ENCODE measurements at places on chromosomes 3 and 15.

DNA sequence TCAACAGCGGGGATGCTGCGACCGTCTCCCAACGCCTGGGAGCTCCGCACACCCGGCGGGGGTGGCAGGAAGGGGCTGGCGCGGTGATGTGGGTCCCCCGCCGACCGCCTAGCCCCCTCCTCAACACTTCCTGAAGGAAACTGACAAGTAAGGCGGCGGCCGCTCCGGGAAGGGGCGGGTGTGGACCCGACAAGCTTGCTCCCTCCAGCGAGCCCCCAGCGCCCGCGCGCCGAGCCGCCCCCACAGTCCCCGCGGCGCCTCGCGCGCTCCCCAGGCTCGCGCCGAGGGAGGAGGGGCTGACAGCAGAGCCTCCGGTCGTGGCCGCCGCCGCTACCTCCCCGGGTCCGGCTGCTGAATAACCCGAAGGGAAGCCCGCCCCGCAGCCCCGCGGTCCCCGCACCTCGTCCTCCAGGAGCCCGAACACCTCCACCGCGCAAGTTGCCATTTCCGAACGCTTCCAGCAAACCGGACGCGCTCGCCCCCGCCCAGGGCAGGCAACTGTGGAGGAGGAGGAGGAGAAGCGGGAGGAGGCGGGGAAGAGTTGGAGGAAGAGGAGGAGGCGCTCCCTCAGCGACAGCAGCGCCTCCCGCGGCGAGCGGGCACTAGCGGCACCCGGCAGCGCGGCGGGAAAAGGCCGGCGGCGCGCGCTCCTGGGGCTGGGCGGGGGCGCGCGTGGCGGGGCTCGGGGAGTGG lies at the start of gene NEDD4:
Gene NEDD4, minus strand, starts transcription at position 502 of the 693 bp plus-strand sequence. Its CDS starts 57 bp downstream, at position 445.
- peak; percentile 76 for DNase-seq

DNA sequence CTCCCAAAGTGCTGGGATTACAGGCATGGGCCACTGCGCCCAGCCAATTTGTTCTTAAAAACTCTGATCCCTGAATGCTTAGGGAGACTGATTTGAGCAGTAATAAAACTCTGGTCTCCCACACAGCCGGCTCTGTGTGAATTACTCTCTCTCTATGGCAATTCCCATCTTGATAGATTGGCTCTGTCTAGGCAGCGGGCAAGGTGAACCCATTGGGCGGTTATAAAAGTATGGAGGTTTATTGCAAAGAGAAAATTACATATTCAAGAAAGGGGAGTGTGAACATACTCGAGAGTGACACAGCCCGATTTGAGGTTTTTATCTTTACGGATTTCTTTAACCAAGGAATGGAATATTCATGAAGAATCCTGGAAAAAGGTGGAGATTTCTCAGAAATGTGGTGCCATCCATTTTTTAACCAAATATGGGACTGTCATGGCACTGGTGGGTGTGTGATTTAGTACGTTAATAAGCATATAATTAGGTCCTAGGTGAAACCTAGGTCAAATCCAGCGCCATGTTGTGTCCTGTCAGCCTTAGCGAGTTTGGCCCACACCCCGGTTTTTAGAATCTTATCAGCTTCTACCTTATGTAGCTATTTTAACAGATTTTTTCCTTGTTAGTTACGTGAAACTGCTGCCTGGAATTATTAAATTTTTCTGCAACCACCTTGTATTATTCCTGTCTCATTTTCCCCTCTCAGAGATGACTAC lies 7.2 kb upstream of the GMPS start:
- DNase-seq: no peak

GRCh38 chr3:16587047-16587680 lies 18.1 kb downstream of the DAZL start:
- DNase-seq: no peak

- no peak for DNase-seq
Measured at GRCh38 chr15:66982816-66983215, 82.6 kb upstream of the SMAD3 start.

DNA sequence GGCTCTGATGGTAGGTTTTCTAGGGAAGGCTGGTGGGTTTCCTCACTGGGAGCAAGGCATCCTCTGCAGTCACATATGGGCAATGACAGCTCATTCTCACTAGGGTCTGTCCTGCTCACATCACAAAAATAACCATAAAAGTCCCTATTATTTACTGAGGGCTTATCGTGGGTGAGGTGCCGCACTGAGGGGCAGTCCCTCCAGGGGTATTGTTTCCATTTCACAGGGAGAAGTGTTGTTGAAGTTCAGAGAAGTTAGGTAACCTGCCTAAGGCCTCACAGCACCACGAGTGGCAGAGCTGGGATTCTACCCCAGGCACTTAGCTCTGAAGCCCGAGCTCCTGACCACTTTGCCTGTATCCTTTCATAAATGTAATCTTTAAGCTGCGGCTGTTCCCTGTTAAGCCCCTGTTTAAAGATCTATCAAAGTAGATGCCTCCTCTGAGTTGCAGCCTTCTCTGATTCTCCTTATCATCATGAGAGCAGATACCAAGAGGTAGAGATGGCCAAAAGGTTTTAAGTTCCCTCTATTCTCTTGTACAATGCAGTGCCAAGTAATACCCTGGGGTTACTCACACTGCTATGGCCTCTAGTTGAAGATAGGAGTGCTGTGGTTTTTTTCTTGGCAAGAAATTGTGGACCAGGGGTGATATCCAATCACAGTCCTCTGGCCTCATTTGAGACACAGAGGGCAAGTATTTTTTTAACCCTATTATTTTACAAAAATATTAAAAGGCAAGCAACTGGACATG lies 107.0 kb downstream of the RPLP1 start:
- no peak for DNase-seq

GRCh38 chr3:17749281-17749680 lies 6.8 kb upstream of the TBC1D5 start:
- no peak for DNase-seq

DNA sequence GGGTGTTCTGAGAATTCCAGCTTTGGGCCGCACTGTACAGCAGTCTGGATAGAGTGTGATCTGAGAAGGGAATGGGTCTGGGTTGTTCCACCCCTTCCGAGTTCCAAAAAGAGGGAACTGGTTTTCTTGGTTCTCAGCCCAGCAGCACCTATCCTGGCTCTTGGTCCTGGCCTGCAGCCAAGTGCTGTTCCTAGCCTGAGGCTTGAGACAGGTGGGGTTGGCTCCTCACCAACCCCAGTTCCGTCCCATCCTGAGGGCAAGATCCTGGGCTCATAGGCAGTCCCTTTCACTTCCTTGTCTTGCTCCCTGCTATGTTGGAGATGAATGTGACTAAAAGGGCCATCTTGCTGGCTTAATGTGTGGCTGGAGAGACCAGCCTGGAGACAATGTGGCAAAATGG lies 15.2 kb downstream of the IVD start:
- peak; percentile 61 for DNase-seq

GRCh38 chr3:2511356-2511755 lies 412.7 kb downstream of the CNTN4 start:
- peak; percentile 65 for DNase-seq

- no peak for DNase-seq
Measured at GRCh38 chr3:175916191-175916934, 1057.2 kb downstream of the NAALADL2 start.

- no peak for DNase-seq
Measured at GRCh38 chr15:63107895-63108546, 13.6 kb upstream of the LACTB start.

DNA sequence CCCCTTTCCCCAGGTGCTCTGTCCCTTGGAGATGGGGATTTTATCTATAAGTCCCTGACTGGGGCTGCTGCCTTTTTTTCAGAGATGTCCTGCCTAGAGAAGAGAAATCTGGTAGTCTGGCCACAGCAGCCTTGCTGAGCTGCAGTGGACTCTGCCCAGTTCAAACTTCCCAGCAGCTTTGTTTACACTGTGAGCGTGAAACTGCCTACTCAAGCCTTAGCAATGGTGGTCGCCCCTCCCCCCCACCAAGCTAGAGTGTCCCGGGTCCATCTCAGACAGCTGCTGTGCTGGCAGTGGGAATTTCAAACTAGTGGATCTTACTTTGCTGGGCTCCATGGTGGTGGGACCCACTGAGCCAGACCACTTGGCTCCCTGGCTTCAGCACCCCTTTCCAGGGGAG lies 38.9 kb downstream of the TMEM266 start:
- DNase-seq: no peak

DNA sequence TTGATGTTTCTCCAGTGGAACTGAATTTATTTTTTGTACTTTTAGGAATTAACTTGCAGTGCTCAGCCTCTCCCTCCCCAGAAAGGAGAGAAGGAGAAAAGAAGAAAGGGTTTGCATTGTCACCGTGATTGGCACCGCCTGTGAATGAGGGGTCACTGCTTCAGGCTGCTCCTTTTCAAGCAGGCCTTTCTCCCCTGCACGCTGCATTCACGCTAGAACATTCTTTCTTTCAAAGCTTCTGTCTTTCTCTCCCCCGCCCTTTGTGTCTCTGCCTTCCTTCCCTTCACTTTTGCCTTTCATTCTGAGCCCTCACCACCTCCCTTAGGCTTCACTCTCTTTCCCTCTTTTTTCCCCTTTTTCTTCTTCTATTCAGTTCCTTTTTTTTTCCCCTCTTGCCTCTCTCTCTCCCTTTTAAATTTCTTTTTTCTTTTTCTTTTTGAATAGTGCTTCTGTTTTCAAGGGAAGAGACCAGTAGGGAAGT lies 42.4 kb downstream of the ZNF710 start:
- DNase-seq: no peak

GRCh38 chr3:29409409-29409808 lies 128.5 kb downstream of the RBMS3 start:
- DNase-seq: no peak

GRCh38 chr3:177108648-177109047 lies 88.6 kb downstream of the TBL1XR1 start:
- no peak for DNase-seq

- DNase-seq: no peak
Measured at GRCh38 chr15:53535886-53536285, 223.6 kb downstream of the WDR72 start.

GRCh38 chr3:58792921-58793451 lies 126.4 kb upstream of the FAM3D start:
- no peak for DNase-seq

GRCh38 chr3:183151821-183152351 lies 10.6 kb downstream of the LAMP3 start:
- DNase-seq: no peak

- DNase-seq: no peak
Measured at GRCh38 chr3:144105542-144105941, 133.9 kb downstream of the DIPK2A start.

GRCh38 chr15:31293655-31294054 lies 33.0 kb upstream of the KLF13 start:
- DNase-seq: no peak

DNA sequence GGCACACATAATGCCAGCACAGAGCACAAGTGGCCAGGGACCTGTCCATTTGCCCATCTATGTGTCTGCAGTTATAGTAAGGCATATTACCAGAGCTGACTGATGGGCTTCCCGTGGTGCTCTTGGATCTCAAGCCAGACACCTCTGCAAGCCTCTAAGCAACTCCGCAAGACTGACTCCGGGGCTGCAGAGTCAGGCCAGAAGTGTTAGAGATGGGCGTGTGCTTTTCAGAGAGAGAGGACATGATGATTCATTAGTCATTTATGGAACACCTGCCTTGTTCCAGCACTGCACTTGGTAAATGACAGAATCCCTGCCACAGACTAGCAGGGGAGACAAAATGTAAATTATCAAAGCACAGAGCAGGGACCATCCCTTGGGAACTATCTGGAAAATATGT lies 559.0 kb downstream of the PDCD6IP start:
- no peak for DNase-seq

DNA sequence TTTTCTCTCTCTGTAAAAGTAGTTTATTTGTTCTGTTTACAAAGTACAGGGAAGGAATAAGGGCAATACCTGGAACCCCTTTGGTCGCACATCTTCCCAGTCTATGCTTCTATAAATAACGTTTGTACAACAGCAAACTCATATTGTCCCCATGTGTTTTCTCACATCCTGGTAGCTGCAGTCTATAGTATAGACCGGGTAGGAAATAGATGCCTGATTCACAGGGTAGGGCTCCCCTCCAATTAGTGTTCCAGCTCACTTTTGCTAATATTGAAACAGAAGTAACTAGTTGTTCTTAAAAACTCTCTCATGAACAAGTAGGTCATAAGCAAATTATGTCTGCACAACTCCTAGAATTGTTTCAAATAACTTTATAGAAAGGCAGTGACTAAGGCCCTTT lies 17.7 kb downstream of the ATG7 start:
- no peak for DNase-seq

GRCh38 chr3:52086976-52087663 lies 30.7 kb upstream of the DUSP7 start:
- no peak for DNase-seq

DNA sequence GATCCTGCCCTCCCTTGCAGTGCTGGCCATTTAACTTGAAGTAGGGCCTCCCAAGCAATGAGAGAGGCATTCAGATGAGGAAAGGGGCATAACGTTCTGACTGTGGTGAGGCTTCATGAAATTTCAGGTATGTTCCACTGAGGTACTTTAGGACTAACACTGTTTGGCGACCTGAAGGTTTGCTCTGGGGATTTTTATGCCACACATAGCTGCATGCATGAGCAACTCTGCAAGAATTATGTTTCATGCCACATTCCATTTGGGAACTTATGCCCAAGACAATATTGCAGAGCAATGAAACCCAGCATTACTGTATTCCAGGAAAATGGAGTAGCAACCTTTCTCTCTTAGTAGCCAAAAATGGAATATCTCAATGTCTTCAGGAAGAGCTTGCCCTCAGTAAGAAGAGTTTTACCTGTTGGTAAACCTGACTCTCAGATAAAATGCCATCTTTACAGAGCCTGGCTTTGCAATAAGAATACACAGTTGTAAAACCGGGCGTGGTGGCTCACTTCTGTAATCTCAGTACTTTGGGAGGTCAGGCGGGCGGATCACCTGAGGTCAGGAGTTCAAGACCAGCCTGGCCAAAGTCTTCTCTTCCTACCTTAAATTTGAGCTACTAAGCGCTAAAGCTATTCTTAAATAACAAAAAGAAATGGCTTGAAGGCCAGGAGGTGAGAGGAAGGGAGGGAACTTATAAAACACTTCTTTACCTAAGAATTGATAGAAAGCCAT lies 16.7 kb upstream of the TBL1XR1 start:
- no peak for DNase-seq

DNA sequence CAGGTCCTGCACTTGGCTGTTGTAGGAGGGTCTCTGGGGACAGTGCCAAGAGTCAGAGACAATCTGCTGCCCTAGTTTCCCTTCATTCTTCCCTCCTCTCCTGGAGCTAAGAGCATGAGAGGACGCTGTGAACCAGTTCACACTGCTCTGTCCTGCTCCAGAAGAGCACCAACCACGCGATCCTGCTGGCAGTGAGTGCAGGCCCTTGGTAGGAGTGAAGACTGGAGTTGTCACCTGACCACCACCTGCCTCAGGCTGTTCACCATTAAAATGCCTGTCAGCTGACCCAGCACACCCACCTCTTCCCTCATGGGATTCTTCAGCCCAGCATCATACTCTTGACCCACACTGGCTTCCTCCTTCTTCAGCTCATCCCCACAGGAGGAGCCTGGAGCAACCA lies 2.9 kb downstream of the TM6SF1 start:
- DNase-seq: no peak

GRCh38 chr3:107681396-107681795 lies 158.6 kb downstream of the BBX start:
- no peak for DNase-seq

DNA sequence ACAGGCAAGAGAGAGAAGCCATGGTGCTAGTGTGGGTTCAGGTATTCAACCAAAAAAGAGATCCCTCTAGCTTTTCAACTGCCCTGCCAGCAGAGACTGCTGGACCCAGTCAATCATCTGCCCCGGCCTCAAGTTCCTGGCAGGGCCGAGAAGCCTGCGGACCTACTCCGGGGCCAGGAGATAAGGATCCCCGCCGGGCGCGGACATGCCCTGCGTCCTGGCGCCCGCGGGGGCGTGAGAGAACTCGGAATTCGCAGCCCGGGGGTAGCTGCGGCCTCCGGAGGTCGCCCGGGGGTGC lies 821 bp upstream of the MAGI1 start:
- no peak for DNase-seq
